HS-27A (cell line): ENCODE measurements at places on chromosomes 12 and 14.

DNA sequence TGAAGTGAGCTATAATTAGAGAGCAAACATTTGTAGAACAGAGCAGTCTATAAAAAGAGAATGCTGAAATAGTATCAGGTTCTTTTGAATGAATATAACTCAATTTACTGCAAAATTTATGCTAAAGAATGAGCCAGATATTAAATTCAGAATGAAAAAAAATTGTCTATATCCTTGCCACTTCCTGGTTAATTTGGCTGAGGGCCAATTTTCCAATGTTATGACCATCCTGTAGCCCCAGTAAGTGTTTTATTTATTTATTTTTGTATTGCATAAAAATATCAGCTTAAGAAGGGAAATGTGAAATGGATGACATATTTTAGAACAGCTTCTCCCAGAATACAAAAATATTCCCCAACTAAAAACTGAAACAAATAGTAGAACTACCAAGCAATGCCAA, 263.4 kb downstream of the SOX5 start:
- no peak for DNase-seq

- peak; percentile 56 for DNase-seq
Measured at GRCh38 chr14:20327005-20327869, 5.8 kb downstream of the CCNB1IP1 start.

DNA sequence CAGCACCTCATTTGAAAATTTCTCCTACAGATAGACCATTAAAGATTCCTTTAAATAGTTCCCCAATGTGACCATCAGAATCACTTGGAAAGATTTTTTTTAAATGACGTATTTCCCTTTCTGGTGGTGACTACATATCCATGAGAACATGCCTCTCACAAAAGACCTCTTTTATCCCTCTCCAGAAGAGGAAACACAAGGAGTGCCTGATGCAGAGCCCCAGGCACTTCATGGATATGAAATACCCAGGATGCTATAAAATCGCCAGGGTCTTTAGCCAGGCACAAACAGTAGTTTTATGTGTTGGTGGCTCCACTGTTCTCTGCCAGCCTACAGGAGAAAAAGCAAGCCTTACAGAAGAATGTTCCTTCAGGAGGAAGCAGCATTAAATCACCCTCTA, 97.1 kb downstream of the ETNK1 start:
- DNase-seq: no peak

DNA sequence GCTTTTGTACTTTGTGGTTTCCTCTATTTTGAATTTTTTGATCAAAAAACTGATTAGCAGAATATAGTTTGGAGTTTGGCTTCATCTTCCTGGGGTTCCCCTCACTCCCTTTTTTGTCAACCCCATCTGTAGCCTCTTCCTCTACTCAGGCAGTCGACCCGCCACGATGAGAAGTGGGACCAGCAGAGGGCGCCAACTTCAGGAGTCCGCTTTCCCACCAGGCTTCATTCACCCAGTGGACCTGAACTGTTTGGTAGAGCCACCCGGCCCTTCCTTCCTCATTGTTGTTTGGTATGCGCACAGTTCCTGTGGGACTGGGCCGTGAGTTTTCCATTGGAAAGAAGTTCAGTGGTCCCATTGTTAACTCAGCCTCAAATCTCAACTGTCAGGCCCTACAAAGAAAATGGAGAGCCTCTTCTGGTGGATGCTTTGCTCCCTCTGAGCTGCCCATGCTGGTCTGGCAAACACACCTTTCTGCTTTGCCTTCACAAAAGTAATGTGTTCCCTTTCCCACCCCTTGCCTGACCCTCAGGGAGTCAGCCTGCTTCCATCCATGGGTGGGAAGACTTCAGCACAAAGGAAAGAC, 21.7 kb downstream of the TMBIM6 start:
- no peak for DNase-seq

- DNase-seq: no peak
Measured at GRCh38 chr14:85911044-85911443, 381.1 kb downstream of the FLRT2 start.

- no peak for DNase-seq
Measured at GRCh38 chr14:21192875-21193535, 37.1 kb upstream of the OR5AU1 start.

DNA sequence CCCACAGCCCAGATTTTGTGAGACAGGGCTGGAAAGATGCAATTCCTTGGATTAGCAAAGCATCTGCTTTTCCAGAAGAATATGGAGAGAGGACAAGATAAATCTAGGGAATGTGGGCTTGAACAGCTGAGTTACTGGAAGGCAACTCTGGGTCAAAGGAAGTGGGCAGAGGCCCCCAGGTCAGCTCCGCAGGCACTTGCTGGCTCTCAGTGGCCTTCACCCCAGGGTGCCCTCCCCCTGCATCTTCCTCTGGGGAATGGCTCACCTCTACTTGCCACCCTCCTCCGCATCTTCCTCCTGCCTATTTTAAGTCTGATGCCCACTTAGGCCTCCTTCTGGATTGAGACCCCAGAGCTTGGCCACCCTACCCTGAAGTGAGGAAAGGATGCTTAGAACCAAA, 10.5 kb upstream of the PNMA1 start:
- DNase-seq: no peak

- no peak for DNase-seq
Measured at GRCh38 chr12:109214131-109214530, 95.0 kb downstream of the FOXN4 start.
